Right ventricle myocardium superior (tissue), 1 donor: ENCODE measurements at places on chromosomes 2 and 18.

DNA sequence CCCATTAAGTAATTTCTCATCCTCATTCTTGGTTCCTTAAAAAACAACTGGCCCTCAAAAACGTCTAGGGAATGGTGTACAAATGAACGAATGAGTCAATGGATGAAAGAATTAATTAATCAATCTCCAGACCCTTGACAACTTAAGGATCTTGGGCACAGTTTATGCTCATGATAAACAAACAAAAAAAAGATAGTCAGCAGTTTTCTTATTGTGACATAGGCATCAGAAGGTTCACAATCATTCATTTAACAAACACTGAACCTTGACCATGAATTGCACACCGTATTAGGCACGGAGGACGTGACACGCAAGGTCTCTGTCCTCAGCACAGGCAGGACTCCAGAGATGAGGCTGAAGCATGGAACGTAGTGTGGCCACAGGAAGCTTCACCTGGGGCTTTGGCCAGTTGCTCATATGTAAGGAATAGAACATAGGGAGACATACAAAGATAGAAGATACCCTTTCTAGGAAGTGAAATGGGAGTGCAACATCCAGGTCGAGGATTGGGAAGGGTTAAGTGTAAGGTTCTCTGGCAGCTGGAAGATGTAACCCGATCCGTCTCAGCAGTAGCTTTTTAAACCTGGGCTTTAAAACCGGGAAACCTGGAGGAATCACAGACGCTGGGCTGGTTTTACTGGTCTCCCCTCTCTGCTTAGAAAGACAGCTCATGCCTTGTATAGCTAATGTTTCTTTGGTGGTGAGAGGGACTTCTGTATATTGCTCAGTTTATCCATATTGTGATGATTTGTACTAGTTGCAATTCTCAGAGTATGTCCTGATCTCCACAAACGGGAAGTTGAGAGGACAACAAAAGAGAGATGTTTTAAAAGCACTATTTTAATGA lies 8.9 kb upstream of the LTBP1 start:
- no peak for DNase-seq

GRCh38 chr2:155308367-155309009 lies 610.0 kb downstream of the KCNJ3 start:
- DNase-seq = no peak

GRCh38 chr2:233261819-233262555 lies 10.5 kb downstream of the ATG16L1 start:
- no peak for DNase-seq

DNA sequence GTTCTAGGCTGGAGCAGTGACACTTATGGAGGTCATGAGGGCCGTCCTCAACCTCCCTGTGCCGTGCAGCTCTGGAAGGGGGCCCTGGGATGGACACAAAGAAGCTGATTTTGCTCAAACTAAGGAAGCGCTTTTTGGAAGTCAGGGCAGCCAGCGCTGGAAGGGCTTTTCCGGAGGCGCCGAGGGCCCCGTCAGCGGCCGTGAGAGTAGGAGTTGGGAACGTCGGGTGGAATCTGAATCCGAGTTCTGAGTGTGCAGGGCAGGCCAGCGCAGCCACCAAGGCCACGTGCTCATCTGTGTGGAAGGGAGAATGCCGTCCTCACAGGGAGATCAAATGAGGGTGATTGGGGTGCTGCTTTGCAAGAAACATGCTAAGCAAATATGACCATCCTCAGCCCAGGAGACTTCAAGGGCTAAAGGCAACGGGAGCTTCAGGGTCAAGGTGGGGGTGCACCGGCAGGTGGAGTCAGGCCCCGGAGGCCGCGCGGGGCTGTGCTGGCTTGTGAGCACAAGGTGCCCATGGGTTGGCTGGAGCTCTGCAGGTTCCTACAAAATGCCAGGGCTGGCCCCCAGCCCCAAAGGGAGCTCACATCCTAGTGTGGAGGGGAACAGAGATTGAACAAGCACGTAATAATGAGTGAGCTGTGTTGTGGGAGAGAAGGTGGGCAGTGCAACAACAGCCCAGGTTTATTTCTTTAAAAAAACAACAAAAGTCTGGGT lies 70.4 kb upstream of the HPCAL1 start:
- peak; percentile 37 for DNase-seq

DNA sequence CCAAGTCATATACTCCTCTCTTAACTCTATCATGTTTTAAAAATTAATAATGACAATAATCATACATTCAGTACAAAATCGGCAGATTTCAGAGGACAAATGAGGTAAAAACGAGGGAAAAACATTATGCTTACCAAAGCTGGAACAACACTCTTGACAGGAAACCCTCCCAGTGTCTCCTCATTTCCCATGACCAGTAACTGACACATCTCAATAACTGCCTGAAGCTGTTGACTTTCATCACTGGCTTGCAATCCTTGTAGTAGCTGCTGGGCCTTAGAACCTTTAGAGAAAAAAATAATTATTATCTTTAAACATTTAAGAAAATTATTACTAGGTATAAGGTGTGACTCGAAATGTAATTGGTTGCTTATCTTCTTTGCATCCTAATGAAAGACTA lies 103.6 kb downstream of the TRIP12 start:
- no peak for DNase-seq

GRCh38 chr2:71614976-71615766 lies 161.8 kb downstream of the DYSF start:
- DNase-seq = peak; percentile 95

GRCh38 chr2:159775021-159775420 lies 23.0 kb downstream of the CD302 start:
- no peak for DNase-seq

- peak; percentile 49 for DNase-seq
Measured at GRCh38 chr18:22711192-22711685, 221.9 kb upstream of the RBBP8 start.

DNA sequence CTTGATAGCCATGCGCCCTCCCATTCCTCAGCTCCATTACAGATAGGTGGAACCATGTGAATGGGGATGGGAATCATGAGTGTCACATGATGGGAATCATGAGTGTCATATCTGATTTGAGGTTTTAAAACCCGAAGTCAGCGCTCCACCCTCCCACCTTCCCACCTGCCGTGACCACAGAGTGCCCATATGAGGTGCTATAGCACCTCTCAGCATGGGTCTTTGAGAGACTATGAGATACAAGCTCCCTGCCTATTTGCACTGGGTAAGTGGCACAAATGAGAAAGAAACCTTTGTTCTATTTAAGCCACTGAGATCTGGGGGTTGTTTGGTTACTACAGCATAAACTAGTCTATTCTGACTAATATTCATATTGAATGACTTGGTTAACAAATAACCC lies 78.5 kb upstream of the PTPRM start:
- DNase-seq = no peak

- no peak for DNase-seq
Measured at GRCh38 chr2:216777637-216778273, 82.1 kb downstream of the TNP1 start.

DNA sequence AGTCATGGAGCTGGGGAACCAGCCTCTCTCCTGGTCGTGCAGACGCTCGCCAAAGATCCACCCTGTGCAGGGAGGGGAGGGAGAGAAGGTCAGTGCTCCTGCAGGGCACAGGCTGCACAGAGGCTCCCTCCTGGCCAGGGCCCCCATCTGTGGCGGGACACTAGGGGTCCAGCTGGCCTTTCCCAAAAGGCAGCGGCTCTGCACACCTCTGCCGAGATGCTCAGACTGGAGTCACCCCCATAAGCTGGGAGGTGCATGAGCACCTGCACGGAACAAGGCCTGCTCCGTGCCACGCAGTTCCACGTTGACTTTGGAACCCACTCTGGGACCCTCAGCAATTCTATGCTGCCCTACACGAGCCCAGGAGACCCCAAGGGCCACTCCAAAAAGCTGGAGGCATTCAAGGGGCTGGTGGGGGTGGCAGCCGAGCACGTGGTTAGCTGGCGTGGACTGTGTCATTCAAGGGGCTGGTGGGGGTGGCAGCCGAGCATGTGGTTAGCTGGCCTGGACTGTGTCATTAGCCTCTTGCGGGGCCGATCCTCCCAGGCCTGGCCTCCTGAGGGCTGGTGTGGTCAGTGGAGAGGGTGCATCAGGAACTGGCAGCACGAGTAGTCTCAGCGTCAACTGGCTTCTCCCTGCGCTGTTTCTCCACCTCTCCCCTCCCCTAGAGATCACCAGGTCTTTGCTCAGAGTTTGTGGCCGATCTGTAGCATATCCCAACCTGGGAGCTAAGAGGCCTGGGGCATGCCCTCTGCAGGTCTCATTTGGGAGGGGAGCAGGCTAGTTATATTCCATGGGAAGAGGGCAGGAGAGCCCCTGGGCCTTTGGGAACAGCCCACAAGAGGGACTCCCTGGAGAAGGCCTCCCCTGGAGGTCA lies 9.8 kb downstream of the SNORC start:
- DNase-seq = peak; percentile 40

DNA sequence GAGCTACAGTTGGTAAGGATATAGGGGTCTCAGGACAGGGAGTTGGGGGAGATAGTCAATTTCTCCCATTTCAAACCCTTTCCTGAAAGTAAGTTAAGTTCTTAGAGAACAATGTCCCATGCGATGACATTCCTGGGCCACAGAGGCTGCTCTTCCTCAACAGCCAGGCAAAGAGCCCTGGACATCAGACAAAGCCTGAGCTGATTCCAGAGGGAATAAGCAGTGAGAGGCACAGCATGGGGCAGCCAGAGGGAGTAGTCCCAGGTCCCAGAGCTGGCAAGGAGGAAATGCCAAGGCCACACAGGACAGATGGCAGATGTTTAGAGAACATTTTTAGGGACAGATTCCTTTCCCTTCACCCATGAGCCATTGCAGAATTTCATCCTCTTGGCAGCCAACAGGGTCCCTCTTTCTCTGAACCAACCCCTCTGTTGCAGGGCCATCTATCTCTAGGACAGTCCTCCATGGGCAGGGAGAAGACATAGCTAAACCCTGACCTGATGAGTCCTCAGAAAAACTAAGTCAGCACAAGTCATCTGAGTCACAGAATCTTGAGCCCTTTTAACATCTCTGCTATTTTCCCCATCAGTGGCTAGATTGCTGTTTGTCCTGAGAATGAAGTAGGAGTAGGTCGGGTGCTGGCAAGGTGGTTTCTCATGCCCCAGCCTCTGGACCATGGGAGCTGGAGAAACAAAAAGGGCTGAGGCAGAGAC lies 81.6 kb upstream of the STPG4 start:
- no peak for DNase-seq

GRCh38 chr2:213420828-213421385 lies 136.6 kb downstream of the SPAG16 start:
- no peak for DNase-seq

DNA sequence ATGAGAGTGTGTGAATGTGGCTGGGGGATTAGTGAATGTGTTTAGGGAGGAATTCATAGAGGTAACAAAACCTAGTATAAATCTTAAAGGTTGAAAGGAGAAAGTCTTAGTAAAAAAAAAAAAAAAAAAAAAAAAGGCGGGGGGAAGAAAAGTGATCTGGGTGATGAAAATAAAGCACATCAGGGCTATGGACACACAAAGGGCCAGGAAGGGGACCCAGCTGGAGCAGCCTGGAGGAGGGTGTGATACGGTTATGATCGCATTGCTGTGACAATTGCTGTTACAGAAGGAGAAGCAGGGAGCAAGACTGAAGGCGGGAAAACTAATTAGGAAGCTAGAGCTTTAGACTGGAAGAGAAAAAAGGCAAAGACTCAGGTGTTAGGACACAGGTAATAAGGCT lies 85.4 kb downstream of the DLGAP1 start:
- DNase-seq = no peak

DNA sequence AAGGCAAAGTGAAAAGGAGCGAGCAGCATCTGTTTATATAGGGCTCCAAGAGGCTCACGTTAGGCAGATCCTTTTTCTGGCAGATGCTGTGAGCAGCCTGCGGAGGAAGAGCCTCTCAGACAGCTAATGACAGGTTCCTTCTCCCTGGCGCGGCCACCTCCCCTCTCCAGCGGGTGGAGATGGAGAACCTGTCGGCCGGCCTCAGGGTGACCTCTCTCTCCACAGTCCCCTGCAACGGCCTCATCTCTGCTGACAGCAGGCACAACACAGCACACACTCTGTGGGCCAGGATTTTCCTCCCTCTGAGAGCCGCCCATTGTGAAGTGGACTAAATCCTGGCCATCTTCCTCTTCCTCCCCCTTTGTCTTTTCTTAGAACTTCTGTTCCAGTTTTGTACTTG lies 119.8 kb downstream of the PRKCE start:
- peak; percentile 79 for DNase-seq

GRCh38 chr18:24271381-24272228 lies 126.0 kb downstream of the OSBPL1A start:
- peak; percentile 87 for DNase-seq

DNA sequence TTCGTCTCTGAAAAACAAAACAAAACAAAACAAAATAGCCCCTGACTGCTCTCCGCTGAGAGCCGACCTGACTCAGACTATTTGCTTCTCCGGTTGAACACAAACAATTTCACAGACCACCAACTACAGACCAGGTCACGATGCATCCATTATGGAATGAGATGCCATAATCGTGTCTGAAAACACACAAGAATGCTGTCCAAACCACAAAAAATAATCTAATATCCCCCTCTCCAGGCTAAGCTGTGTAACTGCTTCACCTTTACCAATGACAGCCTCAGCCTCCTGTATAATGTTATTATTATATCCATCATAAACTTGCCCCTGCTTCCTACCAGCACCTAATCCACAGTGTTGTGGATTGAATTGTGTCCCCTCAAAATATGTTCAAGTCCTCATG lies 114.7 kb downstream of the DNAH6 start:
- no peak for DNase-seq

GRCh38 chr2:74762789-74763188 lies 71.1 kb upstream of the HK2 start:
- no peak for DNase-seq

GRCh38 chr18:42640160-42640559 lies 475.3 kb downstream of the RIT2 start:
- no peak for DNase-seq

- DNase-seq = peak; percentile 80
Measured at GRCh38 chr2:204145263-204145751, 208.7 kb downstream of the ICOS start.

GRCh38 chr18:76709659-76710645 lies 112.4 kb upstream of the ZNF236 start:
- peak; percentile 81 for DNase-seq

- DNase-seq = no peak
Measured at GRCh38 chr2:145302886-145303285, 783.0 kb upstream of the ZEB2 start.

DNA sequence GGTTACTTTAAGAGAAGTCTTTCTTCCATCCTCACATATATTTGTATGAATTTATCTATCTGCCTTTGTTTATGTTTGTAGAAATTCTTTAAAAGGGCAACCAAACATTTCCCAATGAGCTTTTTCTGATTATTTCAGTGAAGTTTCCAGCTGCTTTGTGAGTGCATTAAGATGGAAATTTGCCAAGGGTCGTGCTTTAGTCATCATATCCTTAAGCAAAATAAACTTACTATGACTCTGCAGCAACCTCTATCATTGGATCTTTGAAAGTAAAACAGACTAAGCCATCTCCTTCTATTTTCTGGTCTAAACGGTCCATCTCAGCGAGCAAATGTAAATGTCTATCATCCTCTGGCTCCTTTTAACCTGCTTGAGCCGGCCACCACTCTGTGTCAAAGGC lies 489.3 kb downstream of the SOX11 start:
- no peak for DNase-seq
